ENCODE measurements at places on chromosomes 5 and 9. TPM values are rescaled to one million over a fixed set of nuclear protein-coding genes. Genes with fewer than 3 reads are reported as not detected.
A peak's percentile ranks its signal among the peaks of the same experiment; 100 is the strongest.

PIK3R1 gene
- 128 TPM for total RNA-seq

DNA sequence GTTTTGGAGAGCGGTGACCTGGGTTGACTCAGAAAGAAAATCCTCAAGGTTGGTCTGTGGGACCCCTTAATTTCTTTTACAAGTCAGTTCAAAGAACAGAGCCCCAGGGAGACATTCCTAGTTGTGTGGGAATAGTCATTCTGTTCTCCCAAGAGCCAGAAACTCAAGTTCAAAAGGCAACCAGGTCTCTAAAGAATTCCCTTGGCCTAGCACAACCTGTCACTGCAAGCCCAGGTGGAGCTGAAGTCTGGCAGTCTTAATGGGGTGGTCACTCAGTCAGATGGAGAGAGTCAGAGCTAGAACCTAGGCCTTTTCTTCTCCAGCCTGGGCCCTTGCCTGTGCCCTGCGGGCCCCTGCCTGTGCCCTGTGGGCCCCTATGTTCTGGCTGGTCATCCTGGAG, 37.5 kb upstream of the CDKN2AIPNL start:
- no peak for DNase-seq

PRSS3 gene
- total RNA-seq = not detected

DNA sequence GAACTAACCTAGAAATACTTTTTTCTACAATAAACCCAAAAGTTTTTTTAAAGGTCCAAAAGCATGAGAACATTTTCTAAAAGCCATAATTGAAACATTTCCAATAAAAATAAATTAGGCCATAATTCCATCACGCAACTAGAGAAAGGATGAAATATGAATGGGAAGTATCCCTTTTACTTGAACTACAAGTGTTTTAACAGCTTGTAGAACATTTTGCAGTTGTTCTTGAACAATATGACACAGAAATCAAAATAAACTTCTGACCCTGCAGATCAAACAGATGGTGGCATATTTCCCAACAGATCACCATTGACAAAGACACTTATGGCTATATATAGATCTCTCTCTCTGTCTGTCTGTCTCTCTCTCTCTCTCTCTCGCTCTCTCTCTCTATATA, 624.4 kb downstream of the PSAT1 start:
- DNase-seq = no peak

DOCK8 gene
- total RNA-seq = 12.5 TPM

DNA sequence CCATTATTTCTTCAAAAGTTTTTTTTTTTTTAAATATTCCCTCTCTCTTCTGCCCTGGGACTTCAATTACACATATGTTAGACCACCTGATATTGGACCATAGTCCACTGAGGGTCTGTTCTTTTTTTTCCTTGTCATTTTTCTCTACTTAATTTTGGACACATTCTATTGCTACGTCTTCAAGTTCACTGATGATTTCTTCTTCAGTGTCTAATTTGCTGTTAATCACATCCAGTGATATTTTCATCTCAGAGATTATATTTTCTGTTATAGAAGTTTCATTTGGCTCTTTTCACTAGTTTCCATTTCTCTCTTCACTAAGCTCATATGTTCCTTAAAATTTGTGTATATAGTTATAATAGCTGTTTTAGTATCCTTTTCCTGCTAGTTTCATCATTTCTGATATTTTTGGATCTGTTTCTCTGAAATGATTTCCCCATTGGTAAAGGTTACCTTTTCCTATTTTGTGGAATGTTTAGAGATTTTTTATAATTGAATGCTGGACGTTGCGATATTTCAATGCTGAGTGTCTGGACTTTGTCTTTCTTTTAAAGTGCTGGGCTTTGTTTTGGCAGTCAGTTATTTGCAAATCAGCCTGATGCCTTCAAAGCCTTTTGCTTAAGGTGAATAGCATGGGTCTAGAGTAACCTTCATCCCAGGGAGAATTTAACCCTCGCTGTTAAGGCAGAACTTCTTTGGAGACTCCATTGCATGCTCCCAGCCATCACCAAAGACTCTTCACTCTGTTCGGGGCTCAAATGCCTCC, 111.8 kb downstream of the TTLL11 start:
- DNase-seq = no peak

GRCh38 chr9:1918622-1919021, 96.5 kb upstream of the SMARCA2 start:
- no peak for DNase-seq

ENG gene
- 16.4 TPM for total RNA-seq

DNA sequence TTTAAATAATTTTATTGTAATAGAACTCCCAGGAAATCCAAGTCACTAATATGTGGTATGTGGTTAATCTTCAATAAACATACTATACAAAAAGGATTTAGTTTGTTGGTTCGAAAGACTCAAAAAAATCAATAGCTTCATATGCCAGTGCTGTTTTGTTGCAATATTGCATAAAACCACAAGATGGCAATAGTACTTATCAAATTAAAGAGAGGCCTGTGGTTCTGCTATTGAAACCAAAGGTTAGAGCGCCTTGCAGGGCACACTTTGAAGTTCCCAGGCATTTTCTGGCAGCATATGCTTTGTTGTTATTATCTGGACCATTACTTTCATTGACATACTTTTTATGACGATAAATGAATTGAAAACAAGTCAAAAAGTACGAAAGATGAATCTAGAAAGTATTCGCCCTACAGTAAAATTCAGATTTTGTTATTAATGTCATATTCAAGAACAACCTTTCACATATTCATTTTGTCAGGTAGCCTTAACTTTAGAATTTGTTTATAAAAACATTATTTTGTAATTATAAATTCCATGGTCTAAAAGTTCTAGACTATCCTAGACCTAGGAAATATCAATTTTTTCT, 316.3 kb downstream of the MCTP1 start:
- DNase-seq = peak; percentile 42

DNA sequence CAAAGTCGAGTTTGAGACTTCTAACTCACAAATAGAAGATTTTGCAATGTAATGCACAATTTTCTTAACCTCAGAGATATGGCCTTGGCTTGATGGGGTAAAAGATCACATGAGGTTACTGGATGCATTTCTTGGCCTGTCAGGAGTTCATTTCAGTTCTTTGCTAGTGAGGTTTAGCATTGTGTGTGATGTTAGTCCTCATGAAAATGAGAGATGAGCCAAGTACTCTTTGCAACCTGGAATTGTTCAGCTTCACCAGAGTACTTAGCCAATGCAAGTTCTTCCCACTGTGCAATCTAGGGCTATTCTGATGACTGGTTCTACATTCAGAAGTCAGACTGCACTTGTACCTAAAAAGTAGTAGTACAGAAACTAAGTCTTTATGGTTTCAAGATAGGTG, 24.9 kb downstream of the GNAQ start:
- no peak for DNase-seq

DNA sequence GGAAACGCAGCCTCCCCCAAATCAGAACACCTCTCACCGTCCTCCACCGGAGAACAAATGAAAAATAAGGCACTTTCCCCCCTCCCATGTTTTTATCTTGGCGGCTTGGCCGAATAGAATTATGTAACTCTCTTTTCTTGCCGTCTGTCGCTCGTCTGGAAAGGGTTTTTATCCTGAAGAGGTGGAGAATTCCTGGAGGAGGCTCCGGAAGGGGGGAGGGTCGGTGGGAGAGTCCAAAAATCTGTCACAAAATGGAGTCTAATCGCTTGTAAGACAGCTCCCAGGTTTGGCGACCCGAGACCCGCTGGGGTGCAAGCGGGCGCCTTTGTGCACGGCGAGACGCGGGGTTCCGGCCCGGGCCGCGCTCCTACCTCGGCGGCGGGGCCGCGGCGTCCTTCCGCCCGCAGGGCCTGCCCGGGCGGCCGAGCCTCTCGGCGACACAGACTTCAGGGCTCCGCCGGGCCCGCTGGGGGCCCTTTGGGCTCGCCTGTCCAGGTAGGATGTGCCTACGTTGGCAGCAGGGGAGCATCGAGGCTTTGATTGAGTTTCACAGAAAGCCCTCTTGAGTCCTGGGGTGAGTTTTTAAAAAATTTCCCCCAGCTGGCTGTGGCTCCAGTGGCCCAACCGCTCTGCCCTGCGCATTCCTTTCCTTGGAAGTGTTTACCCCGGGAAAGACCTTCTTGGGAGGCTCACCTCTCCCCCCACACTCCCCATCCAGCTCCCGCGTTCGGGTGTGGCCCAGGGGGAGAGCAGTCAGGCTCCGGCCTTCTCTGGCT, 5.0 kb downstream of the LMX1B start:
- DNase-seq = no peak

TMEM252 gene
- total RNA-seq = not detected

DNA sequence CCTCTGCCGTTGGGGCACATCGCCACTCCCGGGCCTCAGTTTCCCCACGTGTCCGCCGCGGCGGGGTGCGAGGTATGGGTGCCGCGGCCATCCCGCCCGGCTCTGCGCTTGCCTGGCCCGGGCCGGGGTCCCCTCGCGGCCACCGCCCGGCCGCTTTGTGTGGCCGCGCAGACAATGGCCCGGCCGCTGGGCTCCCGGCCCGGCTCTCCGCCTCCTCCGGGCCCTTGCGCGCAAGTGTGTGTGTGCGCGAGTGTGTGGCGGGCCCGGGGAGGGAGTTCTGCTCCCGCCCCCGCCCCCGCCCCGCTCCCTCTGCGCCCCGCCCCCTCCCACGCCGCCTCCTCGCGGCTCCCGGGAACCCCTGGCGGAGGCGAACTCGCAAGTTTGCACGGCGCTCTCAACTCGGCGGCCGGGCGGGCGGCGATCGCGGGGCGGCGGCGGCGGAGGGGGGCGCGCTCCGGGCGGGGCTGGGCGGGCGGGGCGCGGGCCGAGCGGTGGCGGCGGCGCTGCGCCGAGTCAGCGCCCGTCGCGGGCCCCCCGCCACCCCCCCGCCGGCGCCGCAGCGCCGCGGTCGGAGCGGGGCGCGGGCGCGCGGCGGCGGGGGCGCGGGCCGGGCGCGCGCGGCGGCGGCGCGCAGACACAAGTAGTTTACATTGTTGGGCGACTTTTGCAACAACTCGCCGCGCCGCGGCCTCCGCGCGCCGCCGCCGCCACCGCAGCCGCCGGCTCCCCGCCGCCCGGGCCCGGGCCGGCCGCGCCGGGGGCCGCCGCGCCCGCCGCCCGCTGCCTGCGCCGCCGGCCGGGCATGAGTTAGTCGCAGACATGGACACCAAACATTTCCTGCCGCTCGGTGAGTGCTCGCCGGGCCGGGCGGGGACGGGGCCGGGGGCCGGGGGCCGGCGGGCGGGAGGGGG, at the start of gene RXRA:
RXRA (plus strand) TSS at position 643 of the 911 bp plus-strand sequence; CDS start at position 820, 177 bp downstream.
- DNase-seq = no peak

GRCh38 chr9:21549890-21550289, 67.8 kb upstream of the IFNE start:
- DNase-seq = no peak

- DNase-seq = no peak
Observed at GRCh38 chr9:61665330-61665751, 475.5 kb downstream of the SPATA31A7 start.

ALG2 gene
- 36.5 TPM for total RNA-seq

TMEM203 gene
- total RNA-seq = 24.2 TPM

GRCh38 chr9:91391818-91392217, 30.1 kb upstream of the AUH start:
- no peak for DNase-seq

All from urinary bladder (tissue), 4 donors.